ENCODE measurements at places on chromosomes 7 and 10.

DNA sequence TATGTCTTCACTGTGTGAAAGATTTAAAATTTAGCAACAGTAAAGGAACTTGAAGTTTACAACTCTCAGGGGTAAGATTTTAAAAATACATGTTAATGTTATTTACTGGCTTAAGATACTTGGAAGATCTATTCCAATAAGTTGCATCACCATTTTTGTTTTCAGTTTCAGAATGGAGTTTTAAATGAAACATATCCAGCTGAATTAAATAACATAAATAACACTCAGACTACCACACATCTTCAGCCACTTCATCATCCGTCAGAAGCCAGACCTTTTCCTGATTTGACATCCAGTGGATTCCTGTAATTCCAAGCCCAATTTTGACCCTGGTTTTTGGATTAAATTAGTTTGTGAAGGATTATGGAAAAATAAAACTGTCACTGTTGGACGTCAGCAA lies 44.3 kb downstream of the AHR start:
- DNase-seq: no peak

- DNase-seq: no peak
Observed at GRCh38 chr7:81079746-81080145, 160.9 kb upstream of the SEMA3C start.

- DNase-seq: no peak
Observed at GRCh38 chr10:30834651-30835050, 197.0 kb downstream of the ZNF438 start.

GRCh38 chr10:21757185-21757901 lies 223.3 kb downstream of the MLLT10 start:
- no peak for DNase-seq

DNA sequence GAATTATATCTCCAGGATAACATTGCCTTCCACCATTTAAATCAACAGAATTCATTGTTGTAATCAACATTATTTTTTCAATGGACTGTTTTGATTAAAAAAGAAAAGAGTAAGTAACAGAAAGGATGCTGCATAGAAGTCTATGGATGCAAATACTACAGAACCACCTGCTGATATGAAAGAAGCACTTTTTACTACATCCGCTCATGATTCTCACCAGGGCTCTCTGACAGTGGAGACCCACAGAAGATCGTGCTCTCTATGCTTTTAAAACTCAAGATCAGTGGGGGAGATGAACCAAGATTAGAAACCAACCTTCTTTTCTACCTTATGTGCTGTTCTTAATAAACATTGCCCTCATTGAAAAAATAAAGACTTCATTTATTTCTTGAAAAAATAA lies 24.4 kb downstream of the RHOBTB1 start:
- DNase-seq: no peak

DNA sequence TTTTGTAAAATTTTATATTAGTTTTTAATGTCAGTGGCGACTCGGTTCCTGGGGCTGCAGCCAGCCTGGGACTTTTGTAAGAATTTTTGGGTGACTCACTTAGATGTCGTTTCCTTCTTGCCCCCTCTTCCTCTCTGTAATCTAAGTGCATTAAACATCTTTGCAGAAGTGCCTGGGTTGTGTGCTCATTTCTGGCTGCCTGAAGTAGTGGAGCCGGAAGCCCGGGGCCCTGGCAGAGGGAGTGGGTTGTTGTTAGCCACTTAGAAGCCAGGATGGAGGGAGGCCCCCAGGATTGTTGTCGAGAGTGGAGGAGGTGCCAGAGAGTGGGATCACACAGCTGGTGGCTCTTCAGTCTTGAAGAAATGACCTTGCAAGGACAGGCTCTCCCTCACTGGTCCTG lies 11.0 kb upstream of the TRIM8 start:
- peak; percentile 86 for DNase-seq

- DNase-seq: no peak
Observed at GRCh38 chr10:120582753-120583152, 125.7 kb downstream of the PLPP4 start.

- no peak for DNase-seq
Observed at GRCh38 chr7:112225006-112225405, 18.5 kb downstream of the ZNF277 start.

GRCh38 chr10:99357691-99358090 lies 28.5 kb downstream of the CNNM1 start:
- no peak for DNase-seq

DNA sequence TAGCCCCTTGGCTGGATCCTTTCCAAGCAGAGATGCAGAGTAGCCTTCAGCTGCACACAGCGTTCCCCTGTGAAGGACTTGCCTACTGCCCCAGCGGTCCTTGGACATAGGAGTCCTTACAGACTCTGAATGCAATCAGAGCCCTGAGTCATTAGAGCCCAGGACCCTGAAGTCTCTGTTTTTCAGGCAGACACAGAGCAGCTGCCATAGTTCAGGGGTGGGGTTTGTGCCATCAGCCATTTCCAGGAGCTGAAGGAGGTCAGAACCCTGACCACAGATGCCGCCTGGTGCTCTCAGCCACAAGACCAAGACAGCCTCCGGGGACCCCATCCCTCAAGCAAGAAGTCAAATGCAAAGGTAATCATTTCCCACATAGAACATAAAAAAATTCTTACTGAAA lies 32.8 kb upstream of the WDFY4 start:
- DNase-seq: no peak

GRCh38 chr7:15853832-15854470 lies 167.5 kb upstream of the MEOX2 start:
- no peak for DNase-seq

- peak; percentile 90 for DNase-seq
Observed at GRCh38 chr7:140517546-140518369, 38.5 kb upstream of the MKRN1 start.

DNA sequence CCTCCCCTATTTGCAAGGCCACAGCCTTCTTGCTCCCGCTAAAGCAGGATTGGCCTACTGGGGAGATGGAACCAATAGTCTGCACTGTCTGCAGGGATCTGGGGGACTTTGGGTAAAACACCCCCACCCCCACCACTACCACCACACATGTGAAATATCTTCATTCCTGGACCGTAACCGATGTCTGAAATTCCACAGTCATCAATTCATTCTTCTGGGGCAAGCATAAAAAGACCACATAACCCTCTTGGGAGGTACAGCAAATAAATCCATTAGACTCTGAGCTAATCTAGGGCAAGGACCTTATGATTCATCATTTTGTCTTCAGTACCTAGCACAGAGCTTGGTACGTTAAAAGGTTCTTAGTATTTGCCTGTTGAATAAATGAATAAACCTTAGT lies 307.8 kb downstream of the GPAM start:
- DNase-seq: no peak

DNA sequence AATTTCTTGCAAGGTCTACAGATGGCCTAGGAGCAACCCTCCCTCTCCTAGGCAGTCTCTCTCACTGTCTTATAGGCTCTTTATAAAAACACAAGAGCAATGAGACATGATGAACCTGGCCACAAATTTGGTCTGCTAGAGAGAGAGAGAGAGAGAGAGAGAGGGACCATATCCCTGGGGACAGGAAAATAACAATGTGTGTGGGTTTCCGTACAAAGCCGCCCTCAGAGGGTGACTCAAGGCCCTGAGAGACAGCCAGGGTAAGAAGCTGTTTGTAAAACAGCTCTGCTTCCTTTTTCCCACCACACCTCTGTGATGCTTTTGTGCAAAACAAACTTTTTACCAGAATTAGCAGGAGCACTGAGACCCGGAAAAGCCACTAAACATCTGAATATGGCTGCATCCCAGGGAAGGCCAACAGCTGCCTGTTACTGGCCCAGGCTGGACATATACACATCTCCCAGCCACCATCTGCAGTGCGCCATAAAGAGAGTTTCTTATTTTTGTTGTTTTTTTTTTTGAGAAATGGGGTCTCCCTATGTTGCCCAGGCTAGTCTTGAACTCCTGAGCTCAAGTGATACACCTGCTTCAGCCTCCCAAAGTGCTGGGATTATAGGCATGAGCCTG lies 18.4 kb downstream of the GIMAP5 start:
- peak; percentile 71 for DNase-seq

DNA sequence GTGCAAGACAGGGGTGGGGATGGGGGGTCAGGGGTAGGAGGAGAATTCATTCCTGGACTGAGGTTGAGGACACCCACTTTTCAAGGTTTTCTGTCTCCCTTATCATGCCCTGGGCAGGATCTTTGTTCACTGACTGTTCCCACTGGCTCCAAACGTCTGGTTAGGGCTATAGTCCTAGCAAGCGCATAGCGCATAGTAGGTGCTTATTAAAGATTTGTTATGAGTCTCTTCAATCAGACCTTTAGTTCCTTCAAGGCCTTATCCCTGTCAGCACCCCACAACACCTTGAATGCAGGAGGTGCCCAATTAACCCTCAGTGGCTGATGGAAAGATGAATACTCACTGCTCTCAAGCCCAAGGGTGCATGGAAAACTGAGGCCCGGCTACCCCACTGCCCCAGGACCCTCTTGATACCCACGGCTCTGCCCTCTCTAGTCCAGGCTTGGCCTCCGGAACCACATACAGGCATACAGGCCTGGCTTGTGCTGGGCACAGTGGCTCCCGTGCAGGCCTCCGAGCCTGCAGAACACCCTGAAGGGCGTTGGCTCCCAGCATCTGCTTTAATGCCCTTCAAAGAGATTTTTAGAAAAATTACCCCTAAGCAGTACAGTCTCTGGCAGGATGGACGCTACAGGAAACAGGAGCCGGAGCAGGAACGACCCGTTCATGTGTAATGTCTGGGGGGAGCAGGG lies 177.7 kb downstream of the SH3PXD2A start:
- DNase-seq: no peak

- no peak for DNase-seq
Observed at GRCh38 chr10:123287594-123288247, 133.5 kb downstream of the BUB3 start.

DNA sequence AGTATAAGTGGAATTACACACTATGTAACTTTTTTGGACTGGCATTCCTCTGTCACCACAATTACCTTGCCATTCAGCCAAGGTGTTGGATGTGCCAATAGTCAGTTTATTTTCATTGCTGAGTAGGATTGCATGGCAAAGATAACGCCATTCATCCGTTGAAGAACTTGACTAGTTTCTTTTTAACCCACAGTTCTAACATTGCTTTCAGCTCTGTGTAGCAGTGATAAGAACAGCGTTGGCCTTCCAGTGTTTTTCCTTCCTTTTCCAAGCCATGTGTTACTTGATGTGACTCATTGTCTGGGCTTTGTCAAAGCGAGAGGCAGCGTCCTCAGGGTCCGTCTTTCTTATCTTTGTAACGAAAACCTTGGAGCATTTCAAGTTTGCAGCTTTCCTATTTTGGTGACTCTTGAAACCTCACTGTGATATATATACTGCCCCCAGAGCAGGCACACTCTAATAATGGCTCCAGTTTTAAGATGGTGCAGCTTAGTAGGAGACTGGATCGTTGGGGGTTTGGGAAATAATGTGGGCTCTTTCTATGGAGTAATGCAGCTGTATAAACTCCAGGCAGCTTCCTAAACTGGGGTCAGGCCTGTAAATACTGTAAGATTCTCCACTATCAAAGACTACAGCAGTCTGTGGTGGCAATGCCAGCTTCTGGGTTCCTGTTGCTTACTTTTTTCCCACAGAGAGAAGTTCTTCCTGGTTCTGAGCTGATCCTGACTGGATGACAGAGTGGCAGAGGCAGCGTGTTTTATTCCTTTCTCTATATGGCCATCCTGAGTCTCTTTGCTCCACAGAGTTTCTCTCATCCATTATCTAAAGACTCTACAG lies 41.7 kb downstream of the AKR1E2 start:
- no peak for DNase-seq

GRCh38 chr7:158268816-158269535 lies 318.6 kb downstream of the PTPRN2 start:
- DNase-seq: no peak

DNA sequence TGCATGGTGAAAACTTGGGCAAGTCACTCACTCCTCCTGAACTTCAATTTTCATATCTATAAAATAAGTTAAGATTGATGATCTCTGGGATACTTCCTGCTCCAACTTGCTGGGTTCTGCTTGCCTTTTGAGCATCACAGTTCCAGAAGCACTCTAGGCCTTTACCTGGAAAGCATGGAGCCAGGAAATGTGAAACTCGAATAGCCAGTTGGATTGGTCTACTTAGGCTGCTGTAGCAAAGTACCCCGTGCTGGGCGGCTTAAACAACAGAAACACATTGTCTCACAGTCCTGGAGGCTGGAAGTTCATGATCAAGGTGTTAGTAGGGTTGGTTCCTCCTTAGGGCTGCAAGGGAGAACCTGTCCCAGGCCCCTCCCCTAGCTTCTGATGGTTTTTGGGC lies 64.5 kb downstream of the NAMPT start:
- DNase-seq: no peak

DNA sequence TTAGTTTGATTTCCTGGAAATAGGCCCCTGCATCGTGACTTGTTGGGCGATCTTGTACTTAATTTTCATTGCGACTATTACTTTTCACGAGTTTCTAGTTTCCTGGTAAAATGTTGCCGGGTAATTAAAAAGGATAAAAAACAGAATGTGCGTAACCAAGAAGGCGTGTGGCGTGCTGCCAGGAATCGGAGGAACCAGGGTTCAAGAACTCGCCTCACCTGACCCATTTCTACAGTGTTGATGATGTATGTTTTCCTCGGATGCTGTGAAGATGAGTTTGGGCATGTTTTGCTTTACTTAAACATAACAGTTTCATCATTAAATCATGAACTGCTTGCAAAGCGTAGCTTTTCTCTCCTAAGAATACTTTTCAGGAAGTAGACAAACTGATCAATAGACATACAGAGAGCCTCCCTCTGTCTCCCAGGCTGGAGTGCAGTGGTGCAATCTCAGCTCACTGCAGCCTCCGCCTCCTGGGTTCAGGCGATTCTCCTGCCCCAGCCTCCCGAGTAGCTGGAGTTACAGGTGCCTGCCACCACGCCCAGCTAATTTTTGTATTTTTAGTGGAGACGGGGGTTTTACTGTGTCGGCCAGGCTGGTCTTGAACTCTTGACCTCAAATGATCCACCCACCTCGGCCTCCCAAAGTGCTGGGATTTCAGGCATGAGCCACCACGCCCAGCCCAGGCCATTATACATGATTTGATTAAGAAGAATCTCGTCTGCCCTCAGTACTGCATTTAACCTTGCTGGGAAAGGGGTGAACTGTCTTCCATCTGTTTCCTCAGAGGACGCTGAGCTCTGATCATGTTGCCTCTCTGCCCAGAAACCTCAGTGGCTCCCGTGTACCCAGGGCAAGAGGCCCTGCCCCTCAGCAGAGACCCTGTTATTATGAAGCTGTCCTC lies 9.1 kb downstream of the FOXK1 start:
- no peak for DNase-seq

GRCh38 chr7:151717415-151717814 lies 159.5 kb downstream of the PRKAG2 start:
- DNase-seq: no peak

DNA sequence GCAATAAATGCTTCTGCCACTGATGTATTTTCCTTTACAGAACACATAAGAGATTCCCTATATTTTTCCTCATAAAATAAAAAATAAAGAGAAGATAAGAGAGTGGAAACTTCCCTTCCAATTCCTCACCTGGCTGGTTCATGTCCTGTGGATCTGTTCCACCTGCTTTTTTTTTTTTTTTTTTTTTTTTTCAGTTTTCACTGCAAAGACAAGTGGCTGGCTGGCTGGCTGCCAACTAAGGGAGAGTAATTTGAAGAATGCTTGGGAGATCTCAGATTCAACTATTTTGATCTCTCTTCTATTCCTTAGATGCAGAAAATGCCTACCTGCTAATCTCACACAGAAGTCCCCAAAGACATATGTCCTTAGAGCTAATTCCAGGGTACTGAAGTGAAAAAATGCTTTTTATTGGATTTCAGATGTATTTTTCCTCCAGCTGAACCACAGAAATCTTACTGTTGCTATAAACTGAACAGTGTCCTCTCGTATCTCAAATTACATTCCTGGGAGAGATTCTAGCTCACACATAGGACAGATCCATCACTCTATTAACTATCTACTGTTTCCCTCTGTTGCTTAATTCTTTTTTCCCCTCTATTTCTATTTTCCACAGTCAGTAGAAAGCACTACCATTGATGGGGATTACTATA lies 120.8 kb downstream of the NRCAM start:
- no peak for DNase-seq
